ENCODE measurements at places on chromosomes 4 and X.

DNA sequence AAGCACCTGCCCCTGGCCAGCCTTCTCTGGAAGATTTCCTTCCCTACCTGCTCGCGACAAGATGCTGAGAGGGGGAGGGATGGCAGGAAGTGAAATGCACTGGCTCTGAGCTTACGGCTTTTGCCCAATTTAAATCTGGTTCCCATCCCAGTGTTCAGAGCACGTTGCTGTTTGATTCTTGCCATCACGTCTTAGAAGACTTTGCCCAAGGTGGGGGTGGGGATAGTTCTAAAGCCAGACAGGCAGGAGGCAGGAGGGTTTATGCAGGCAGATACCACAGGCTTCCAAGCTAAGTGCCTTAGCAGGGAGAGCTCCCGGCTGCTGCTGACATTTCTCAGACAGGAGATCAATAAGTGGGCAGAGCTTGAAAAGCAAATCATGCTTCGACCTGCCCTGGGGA is 393.9 kb downstream of the MID1IP1 start:
- peaks cover 43% of the 10 kb centered on the region for H3K4me1 ChIP-seq
- H3K27ac ChIP-seq: no peak overlapping the region
- H3K27me3 ChIP-seq: peaks cover 3% of the 10 kb centered on the region
- 0 out of 2 replicates have a peak overlapping the region, but pooled peaks have one; percentile 29 for H3K4me3 ChIP-seq
- H3K36me3 ChIP-seq: no peaks in the 10 kb centered on the region

GRCh38 chr4:155474758-155475157 is 98.0 kb upstream of the MAP9 start:
- H3K4me3 ChIP-seq: no peak overlapping the region
- no peaks in the 10 kb centered on the region for H3K4me1 ChIP-seq
- peaks cover 8% of the 10 kb centered on the region for H3K27me3 ChIP-seq
- H3K36me3 ChIP-seq: no peaks in the 10 kb centered on the region
- H3K27ac ChIP-seq: no peak overlapping the region

DNA sequence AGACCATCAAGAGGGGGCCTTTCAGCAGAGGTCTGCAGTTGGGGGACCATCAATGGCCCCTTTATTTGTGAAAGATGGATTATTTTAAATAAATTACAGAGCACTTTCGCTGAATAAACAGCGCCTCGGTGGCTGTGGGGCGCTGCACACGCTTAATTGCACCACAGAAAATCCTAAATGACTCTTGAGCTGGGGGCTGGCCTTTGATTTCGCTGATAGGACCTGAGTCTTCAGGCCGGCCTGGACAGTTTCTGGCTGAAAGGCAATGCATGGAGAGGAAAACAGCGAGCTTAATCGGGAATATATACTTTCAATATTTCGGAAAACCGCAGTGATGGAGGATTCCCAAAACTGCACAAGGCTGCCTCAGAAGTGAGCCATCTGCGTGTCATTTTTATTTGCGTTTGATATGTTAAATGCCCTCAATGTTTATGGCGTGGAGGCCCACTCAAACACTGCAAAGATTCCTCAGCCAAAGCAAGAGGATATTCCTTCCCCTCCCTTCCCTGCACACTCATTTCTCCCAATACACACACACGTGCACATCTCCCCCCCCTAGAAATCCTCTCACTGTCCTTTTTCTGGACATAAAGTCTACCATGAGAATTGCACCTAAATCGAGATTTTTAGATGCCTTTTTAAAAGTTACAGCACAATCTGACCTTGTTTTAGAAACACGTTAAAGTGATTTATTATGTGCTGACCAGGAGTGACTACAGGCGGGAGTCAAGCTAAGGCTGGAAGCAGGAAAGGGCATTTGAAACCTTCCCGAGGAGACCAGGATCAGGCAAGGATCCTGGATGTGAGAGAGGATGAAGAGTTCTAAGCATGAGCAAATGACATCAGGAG is 340.7 kb downstream of the RAB28 start:
- H3K4me1 ChIP-seq: no peaks in the 10 kb centered on the region
- no peaks in the 10 kb centered on the region for H3K27me3 ChIP-seq
- H3K27ac ChIP-seq: no peak overlapping the region

GRCh38 chr4:79915246-79915645 is 157.8 kb downstream of the ANTXR2 start:
- no peaks in the 10 kb centered on the region for H3K27me3 ChIP-seq
- no peak for DNase-seq
- H3K4me1 ChIP-seq: 0 out of 2 replicates have a peak, but pooled peaks cover 3% of the 10 kb centered on the region
- no peak overlapping the region for H3K27ac ChIP-seq

DNA sequence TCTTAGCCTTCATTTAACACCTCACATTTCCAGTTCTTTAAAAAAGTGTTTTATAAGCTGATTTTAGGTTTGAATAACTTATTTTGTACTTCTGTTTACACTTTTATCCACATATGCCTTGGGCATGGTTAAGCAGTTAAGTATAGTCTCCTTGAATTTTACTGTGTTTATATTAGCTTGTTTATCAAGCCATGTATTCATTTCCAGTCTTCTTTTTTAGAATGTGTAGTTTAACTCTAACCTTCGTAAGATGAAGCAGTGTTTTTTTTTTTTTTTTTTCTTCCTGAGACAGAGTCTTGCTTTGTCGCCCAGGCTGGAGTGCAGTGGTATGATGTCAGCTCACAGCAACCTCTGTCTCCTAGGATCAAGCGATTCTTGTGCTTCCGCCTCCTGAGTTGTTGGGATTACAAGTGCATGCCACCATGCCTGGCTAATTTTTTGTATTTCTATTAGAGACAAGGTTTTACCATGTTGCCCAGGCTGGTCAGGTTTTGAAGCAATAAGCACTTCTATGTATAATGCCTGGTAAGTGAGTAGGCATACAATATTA is 42.5 kb downstream of the BMP2K start:
- no peak overlapping the region for H3K4me3 ChIP-seq
- no peak for DNase-seq
- peaks cover 10% of the 10 kb centered on the region for H3K4me1 ChIP-seq
- H3K27me3 ChIP-seq: no peaks in the 10 kb centered on the region
- H3K36me3 ChIP-seq: no peaks in the 10 kb centered on the region

DNA sequence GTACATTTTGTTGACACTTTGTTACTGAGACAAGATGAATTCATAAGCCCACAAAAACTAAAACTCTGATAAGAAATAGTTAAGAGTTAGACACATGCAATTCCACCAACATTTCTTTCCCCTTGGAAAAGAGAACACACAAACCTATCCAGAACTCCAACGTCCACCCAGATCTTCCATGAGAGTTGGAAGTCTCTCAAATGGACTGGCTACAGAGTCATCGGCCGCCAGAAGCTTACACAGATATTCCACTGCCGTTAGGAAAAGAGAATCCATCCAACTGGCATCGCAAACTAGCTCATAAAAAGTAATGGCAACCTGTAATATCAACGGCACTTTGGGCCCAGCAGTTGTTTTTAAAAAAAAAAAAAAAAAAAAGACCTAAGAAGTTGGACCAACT is 114.7 kb downstream of the PRKX start:
- no peaks in the 10 kb centered on the region for H3K27me3 ChIP-seq
- H3K4me3 ChIP-seq: no peak overlapping the region
- peaks cover 2% of the 10 kb centered on the region for H3K36me3 ChIP-seq
- no peak for DNase-seq

- H3K4me1 ChIP-seq: peaks cover 20% of the 10 kb centered on the region
- 0 out of 2 replicates have a peak overlapping the region, but pooled peaks have one; percentile 7 for H3K27ac ChIP-seq
- no peak overlapping the region for H3K4me3 ChIP-seq
These were observed 38.5 kb downstream of the SMAD1 start for GRCh38 chr4:145520172-145520571.

DNA sequence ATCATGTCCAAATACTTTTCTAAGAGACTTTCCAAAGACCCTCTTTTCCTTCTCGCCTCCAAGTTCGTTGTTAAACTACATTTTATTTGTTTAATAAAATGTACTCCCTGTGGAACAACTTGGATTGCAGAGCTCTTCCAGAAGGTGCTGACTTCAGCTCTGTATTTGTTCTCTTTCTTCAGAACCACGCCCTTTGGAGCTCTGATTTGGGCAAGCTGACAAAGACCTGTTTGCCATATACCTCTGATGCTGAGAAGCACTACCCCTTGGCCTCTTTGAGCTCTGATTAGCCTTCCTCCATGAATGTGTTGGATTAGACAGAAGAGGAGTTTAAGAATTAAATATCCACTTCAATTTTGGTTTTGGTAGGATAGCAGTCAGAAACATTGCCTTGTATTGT is 815.1 kb upstream of the POU3F4 start:
- H3K4me1 ChIP-seq: peaks cover 5% of the 10 kb centered on the region
- H3K36me3 ChIP-seq: no peaks in the 10 kb centered on the region
- H3K27ac ChIP-seq: no peak overlapping the region
- H3K4me3 ChIP-seq: no peak overlapping the region
- H3K27me3 ChIP-seq: no peaks in the 10 kb centered on the region
- DNase-seq: no peak

- H3K27me3 ChIP-seq: no peaks in the 10 kb centered on the region
- DNase-seq: no peak
- no peak overlapping the region for H3K27ac ChIP-seq
- peaks cover 18% of the 10 kb centered on the region for H3K4me1 ChIP-seq
These were observed 13.7 kb upstream of the DTHD1 start for GRCh38 chr4:36267486-36268268.

- H3K27ac ChIP-seq: no peak overlapping the region
- no peaks in the 10 kb centered on the region for H3K36me3 ChIP-seq
- H3K4me1 ChIP-seq: no peaks in the 10 kb centered on the region
- H3K27me3 ChIP-seq: no peaks in the 10 kb centered on the region
- no peak for DNase-seq
These were observed 26.0 kb downstream of the ARL13A start for GRCh38 chrX:100995469-100995868.
